ENCODE measurements at places on chromosomes 6 and 20.

- DNase-seq: no peak
Observed at GRCh38 chr20:37552415-37552814, 24.7 kb upstream of the BLCAP start.

DNA sequence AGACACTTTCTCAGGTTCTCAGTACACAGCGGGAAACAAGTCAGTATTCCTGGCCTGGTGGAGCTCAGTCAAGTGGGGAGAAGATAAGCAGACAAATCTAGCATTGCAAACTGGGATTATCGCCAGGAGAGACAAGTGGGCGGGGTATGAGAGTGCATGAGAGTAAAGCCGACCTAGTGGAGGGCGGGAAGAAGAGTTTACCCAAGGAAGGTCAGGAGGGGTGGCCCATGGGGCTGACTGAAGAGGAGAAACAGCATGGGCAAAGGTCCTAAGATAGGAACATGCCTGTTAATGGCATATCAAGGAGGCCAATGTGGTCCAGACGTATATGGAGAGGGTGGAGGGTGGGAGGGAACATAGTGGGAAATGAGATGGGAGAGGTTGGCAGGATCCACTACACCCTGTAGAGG lies 12.4 kb upstream of the CSNK2A1 start:
- no peak for DNase-seq

- peak; percentile 73 for DNase-seq
Observed at GRCh38 chr20:46111028-46111835, 6.9 kb upstream of the CD40 start.

DNA sequence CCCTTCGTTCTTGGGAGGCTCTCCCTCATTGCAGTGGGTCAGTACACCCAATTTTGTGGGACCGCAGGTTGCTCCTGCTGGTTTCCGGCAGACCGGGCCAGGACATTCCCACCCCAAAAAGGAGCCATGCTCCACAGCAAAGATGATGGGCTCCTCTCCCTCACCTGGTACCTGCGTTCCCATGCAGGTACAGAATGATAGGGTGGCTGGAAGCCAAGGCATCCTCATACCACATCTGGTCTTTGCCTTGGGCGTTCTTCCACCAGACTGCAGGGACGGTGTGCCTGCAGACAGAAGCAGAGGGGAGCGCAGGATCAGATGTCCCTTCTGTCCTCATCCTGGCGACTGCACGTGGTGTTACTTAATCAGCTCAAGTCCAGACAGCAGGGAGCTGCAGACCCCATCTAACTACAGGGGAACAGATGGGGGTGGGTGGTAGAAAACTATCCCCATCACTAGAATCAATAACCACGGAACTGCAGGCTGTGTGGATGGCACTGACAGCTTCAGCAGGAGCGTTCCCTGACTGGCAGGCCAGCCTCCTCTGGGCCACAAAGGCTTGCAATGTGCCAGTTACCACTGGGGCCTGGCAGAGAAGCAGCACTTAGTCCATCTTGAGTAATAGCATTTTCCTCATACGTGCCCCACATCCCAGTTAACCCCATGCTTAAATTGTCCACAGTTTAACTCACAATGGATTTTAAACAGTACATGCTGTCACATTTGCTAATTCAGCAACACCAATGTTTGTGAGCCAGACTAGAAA lies 70.4 kb downstream of the ABHD12 start:
- DNase-seq: no peak

DNA sequence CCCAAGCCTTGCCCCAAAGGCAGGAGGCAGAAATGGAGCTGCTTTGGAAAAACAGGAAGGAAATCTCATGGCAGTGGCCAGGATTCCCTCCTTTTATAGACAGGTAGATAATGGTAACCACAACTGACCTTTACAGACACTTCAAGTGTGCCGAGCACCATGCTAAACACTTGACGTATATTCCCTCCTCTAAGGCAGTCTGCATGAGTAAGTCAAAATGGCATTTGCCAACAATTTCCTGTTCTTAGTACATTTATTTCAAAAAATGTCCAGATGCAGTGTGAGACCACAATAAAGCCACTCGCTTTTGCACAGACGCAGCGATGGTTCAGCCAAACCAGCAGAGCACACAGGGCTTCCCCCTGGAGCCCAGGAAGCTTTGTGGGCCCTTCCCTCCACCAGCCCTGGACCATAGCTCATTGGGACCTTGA lies 16.5 kb upstream of the GPR6 start:
- DNase-seq: no peak

DNA sequence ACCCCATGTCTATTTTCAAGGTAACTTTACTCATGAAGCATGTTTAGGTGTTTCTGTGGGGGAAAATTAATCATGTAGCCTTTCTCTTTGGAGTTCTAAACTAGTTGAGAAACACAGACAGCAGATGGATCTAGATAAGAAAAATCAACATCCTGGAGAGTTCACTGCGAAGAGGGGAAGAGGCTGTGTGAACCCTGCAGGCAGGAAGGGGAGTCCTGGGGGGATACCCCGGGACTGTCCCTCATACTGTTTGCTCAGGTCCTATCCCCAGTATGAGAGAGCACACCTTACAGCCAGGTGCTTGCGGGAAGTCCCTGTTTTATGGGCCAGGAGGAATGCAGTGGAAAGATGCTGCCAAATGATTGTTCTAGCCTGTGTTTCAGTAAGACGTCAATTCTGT lies 32.7 kb downstream of the CHMP4B start:
- no peak for DNase-seq

GRCh38 chr20:13113731-13114130 lies 105.0 kb downstream of the SPTLC3 start:
- no peak for DNase-seq

GRCh38 chr6:121879149-121879548 lies 443.7 kb downstream of the GJA1 start:
- no peak for DNase-seq

DNA sequence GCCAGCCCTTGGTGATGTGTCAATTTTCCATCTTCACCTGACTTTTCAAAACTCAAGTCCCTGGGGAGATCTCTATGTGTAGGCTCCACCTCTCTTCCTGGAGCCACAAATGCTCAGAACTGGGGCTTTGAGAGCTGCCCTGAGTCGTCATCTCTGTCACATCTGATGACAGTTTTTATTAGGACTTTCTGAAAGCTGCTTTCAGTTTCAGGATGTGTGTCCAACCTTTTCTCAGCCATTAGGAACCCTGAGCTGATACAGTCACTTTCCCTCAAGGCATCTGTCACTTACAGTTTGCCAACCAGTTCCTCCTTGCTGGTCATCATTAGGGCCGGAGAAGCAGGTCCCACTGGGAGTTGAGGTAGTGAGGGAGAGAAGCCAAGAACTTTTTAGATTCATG lies 365.9 kb upstream of the CHD6 start:
- DNase-seq: no peak

DNA sequence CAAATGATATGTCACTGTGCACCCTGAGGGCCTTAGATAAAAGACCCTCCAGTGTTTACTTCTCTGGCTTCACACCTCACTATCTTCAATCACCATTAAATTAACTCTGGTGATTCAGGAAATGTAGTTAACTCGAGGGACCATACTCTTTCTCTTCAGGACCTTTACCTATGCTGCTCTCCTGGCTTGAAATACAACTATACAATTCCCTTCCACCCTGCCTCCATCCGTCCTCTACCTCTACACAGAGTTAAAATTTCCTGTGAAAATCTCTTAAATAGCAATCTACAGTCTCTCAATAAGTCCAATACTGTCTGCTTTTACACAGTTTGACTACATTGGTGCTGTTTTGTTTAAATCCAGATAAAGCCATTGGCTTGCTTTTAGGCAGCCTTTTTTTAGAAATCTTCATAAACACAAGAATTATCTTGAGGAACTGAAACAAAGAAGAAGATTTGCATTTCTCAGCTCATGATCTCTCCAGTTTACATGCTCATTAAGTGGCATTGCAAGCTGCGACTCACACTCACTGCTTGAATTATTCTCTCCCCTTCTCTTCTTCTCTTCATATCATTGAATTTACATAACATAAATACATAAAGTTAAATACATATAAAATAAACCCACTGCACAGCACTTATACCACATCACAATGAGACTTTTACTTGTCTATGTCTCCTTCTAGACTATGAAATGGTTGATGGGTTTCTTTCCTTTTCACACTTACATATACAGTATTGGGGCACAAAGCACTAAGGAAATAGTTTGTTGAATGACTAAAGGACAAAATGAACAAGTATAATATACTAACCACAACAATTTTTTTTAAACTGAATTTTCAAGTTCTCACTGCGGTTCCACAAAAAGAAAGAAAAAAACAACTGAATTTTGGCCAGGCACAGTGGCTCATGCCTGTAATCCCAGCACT lies 239.0 kb upstream of the KCNQ5 start:
- DNase-seq: no peak

GRCh38 chr6:63355632-63356031 lies 35.8 kb upstream of the LGSN start:
- no peak for DNase-seq

- no peak for DNase-seq
Observed at GRCh38 chr20:11411765-11412164, 505.9 kb upstream of the BTBD3 start.

GRCh38 chr20:10625641-10626040 lies 48.2 kb downstream of the JAG1 start:
- DNase-seq: no peak

GRCh38 chr6:39681674-39682121 lies 43.5 kb downstream of the KIF6 start:
- no peak for DNase-seq

GRCh38 chr6:145784683-145785082 lies 29.9 kb downstream of the FBXO30 start:
- no peak for DNase-seq

DNA sequence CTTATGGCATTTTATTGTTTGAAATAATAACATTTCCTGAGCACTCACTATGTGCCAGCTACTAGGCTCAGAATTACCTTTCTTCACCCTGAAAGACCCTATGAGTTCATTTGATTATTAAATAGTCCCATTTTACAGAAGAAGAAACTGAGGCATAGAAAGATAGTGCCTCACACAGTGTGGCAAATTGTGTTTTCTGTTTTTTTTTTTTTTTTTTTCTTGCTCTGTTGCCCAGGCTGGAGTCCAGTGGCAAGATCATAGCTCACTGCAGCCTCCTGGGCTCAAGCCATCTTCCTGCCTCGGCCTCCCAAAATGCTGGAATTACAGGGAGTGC lies 59.7 kb upstream of the PTPN1 start:
- DNase-seq: no peak

DNA sequence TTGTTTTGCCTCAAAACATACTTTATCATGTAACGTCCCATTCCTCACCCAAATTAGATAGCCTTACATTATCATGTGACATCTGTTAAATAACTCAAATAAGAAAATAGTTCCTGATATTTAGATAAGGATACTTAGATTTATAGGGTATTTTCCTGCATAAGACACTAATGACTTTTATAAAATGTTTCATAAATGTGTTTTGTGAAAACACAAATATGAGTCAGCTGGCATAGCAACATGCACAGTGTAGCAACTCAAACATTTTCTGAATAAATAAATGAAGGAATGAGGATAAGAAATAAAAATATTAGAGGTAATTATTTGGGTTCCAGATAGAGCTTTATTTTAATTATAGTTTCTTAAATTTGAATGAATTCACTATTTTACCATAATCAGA lies 460.4 kb upstream of the PLCB4 start:
- DNase-seq: no peak

GRCh38 chr20:25057234-25058050 lies 497 bp downstream of the ACSS1 start:
- DNase-seq: peak; percentile 84

- no peak for DNase-seq
Observed at GRCh38 chr6:54897462-54898189, 51.1 kb downstream of the FAM83B start.

DNA sequence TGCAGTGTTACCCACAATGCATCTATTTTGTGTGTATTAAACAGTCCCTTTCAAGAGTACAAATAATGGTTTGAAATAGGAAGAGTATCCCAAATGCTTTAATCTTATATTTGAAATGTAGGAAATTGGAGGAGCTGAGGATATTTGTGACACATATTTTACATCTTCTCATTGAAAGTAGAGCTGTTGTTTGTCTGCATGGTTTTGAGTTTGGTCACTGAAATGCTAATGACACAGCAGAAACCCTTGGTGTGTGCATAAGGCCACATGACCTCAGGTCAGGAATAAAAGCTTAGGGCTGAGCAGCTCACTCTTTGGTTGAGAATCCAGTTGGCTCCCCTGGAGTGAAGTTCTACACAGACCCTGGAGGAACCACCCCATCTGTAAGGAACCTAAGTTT lies 49.8 kb downstream of the TPD52L1 start:
- no peak for DNase-seq

- no peak for DNase-seq
Observed at GRCh38 chr6:168377856-168378832, 58.6 kb upstream of the DACT2 start.

GRCh38 chr6:14676064-14676463 lies 558.5 kb downstream of the CD83 start:
- DNase-seq: no peak

DNA sequence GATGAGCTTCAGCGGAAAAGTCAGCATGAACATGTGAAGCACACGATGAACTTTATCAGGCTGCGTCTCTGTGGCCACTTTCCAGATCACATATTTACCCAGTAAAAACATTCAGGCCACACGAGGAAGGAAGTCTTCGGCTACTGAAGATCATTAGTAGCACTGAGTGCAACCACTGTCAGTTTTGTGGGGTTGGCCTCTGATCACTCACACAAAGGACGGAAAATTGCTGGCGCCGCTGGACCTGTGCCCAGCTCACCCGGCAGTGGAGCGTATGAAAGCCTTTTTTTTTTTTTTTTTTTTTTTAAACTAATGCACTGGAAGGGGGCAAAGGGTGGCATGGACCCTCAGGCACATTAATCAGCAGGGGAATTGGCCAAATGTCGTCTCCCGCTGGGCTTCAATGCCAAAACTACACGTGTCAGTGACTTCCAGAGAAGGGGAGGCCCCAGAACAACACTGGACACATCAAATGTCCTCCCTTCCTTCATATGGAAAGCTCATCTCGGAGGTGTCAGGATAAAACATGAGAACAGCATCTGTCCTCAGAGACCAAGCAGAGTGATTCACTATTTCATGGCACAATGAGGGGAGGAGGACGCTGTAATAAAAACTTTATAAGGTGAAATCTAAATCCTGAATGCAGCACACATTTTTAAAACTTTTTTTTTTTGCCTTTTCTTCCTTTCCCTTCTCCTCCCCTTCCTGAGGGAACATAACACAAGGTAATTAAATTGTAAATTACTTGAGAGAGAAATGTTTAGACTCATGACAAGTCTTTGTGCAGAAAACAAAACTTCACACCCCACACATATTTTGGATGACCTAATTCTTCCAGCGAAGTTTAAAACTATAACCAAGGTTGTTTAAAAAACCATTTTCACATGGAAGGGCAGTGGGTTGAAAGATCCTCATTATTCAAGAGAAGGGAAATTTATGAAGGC lies 223.4 kb downstream of the FOXC1 start:
- DNase-seq: no peak

Data from CD4-positive, alpha-beta T cell treated with Interleukin-4 for 1 hour (primary cell).